ENCODE measurements at places on chromosomes 12 and 14.

DNA sequence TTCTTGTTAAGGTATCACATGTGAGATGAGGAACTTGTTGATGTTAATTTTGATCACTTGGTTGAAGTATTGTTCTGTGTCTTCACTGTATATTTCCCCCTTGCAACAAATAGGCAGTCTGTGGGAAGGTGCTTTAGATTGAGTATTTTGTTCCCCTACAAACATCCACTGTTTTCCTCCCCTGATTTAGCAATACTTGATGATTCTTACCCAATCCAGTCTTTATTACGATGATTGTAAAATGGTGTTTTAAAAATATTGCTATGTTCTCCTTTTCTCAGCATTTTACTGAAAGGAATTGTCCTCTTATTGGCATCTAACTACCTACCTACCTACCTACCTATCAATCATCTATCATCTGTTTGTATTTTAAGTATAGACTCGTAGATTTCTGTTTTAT is 66.3 kb downstream of the ETNK1 start:
- no peak for DNase-seq

- no peak for DNase-seq
Measured at GRCh38 chr12:16668198-16668597, 62.2 kb upstream of the LMO3 start.

- DNase-seq: no peak
Measured at GRCh38 chr12:95908573-95908972, 33.8 kb downstream of the CCDC38 start.

DNA sequence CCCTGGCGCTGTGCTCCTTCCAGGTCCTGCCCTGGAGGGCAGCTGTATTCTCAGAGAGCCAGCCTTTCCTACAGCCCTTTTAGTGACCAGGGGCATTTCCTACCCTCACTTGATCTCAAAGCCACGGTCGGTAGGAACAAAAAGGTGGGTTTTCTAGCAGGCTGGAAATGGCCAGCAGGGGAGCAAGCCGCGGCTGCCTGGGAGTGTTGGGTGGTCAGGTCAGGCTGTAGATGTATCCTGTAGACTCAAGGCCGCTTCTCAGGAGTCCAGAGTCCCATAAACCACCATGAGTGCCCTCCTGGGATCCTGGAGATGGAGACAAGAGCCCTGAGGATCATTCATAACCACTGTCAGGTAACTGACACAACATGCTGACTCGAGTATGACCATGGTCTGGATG is 18.6 kb downstream of the CINP start:
- no peak for DNase-seq

- DNase-seq: no peak
Measured at GRCh38 chr14:53850714-53851296, 105.8 kb downstream of the BMP4 start.

- no peak for DNase-seq
Measured at GRCh38 chr14:80787876-80788275, 153.7 kb downstream of the CEP128 start.

DNA sequence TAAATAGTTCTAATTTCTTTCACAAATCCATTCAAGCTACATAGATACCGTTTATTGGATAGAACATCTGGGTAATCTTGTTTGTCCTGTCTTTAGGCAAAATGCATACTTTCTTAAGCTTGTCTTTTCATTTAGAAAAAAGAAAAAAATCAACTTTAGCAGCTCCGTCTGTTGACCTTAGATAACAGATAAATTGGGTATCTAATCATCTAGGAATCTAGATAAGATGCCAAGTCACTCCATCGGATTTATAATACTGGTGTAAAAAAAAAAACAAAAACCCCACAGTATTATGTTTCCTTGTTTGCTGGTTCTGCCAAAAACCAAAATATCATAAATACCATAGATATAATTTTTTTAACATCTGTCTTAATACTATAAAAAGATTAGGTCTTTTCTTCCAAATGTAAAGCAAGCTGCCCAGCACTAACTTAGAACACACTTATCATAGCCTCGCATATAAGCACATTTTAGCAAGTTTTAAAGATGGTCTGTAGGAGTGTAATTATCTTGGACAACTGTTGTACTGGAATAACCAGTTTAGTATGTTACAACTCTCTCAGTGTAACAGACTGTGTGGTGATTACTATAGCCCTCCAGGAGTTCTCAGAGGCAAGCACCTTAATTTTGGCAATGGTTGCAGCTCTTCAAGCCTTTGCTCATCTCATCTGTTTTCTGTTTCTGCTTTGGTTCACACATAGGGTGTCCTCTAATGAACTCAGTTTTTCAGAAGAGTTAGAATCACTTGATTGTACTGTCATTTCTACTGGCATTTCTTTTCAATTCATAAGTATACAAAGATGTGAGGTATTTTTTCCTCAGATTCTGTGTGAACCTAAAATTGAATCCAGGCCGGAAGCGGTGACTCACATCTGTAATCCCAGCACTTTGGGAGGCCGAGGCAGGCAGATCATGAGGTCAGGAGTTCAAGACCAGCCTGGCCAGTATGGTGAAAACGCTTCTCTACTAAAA is 83.1 kb downstream of the ANO6 start:
- no peak for DNase-seq

GRCh38 chr12:28954333-28954732 is 194.7 kb upstream of the FAR2 start:
- no peak for DNase-seq

GRCh38 chr14:84250893-84251292 is 1279.1 kb upstream of the FLRT2 start:
- DNase-seq: no peak

DNA sequence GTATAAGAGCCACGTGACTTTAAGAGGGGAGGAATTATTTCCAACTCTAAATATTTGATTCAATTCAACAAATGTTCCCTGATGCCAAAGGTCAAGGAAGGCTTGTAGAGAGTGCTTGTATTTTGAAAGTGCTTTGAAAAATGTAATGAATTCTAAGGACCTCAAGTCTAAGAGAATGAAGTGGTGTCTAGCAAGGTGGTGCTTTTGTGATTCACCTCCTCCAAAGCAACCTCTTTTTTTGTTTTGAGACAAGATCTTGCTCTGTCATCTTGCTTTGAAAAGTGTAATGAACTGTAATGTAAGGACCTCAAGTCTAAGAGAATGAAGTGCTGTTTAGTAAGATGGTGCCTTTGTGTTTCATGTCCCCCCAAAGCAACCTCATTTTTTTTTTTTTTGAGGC is 13.7 kb downstream of the AK7 start:
- DNase-seq: no peak

- no peak for DNase-seq
Measured at GRCh38 chr12:2382370-2383155, 329.8 kb downstream of the CACNA1C start.

DNA sequence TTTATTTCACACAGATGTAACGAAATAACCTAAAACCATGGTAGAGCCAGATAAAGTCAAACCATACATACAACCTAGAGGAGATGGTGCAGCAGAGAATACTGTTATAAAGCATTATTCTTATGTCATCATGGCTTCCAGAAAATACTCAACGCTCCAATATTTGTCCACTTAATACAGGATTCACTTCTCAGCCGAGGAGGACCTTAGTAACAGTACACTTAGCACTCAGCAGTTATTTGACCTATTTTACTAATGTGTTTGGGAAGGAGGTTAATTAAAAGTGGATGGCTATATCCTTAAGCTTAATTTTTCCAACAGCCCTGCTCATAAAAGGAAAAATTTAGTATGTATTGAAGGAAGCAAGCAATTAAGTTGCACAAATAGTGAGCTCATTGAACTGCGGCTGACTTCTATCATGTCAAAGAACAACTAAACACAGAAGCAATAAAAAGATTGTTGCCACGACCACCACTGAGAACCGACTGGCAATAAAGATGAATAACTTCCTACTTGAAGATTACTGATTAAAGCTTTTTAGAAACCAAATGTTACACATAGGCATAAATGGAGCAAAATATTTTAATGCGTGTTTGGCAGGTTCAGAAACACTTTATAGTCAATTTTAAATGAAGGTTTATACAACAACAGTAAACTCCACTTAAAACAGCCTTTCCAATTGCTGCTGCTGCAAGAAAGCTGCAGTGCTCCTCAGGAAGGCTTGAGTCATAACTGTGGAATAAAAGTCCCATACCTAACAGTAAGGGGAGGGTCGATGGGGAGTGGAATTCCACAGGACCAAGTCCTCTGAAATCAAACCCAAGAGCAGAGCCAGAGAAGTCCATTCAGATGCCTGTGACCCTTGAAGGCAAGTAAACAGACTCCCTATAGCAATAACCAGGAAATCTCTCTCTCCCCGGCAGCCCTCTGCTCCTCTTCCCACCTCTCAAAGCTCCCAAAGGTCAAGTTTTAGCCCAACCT is 218.9 kb upstream of the CDKN3 start:
- DNase-seq: no peak

- no peak for DNase-seq
Measured at GRCh38 chr14:31877255-31877798, 199.8 kb upstream of the ARHGAP5 start.

GRCh38 chr14:92322516-92322915 is 449 bp upstream of the SLC24A4 start:
- DNase-seq: no peak

DNA sequence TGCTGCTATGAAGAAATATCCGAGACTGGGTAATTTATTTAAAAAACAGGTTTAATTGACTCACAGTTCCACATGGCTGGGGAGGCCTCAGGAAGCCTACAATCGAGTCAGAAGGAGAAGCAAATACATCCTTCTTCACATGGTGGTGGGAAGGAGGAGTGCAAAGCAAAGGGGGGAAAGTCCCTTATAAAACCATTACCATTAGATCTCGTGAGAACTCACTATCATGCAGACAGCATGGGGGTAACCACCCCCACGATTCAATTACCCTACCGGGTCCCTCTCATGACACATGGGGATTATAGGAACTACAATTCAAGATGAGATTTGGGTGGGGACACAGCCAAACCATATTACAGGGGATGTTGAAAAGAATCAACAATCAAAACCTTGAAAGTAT is 74.9 kb downstream of the PPM1H start:
- DNase-seq: no peak

GRCh38 chr14:56289155-56289554 is 170.9 kb downstream of the PELI2 start:
- no peak for DNase-seq

GRCh38 chr14:27886256-27886655 is 880.3 kb upstream of the FOXG1 start:
- DNase-seq: no peak

GRCh38 chr12:28777603-28778365 is 371.3 kb upstream of the FAR2 start:
- no peak for DNase-seq

Measured in stimulated activated CD4-positive, alpha-beta T cell treated with anti-CD3 and anti-CD28 coated beads, TNF-alpha, amount 100 ng/mL, for 24 hours (primary cell).